ENCODE measurements at places on chromosomes 4 and X.

GRCh38 chr4:18318682-18319388 is 297.3 kb upstream of the LCORL start:
- peak; percentile 85 for DNase-seq

GRCh38 chr4:163256680-163257343 is 75.6 kb downstream of the NPY1R start:
- DNase-seq = no peak

GRCh38 chr4:183674153-183674552 is 15.1 kb downstream of the TRAPPC11 start:
- DNase-seq = no peak

- peak; percentile 83 for DNase-seq
Observed at GRCh38 chrX:68433155-68433980, at the start of gene OPHN1. Gene OPHN1 (minus strand): TSS chrX:68433495. CDS start chrX:68433020, 475 bp downstream.

- no peak for DNase-seq
Observed at GRCh38 chr4:97525236-97525635, 618.0 kb downstream of the STPG2 start.

DNA sequence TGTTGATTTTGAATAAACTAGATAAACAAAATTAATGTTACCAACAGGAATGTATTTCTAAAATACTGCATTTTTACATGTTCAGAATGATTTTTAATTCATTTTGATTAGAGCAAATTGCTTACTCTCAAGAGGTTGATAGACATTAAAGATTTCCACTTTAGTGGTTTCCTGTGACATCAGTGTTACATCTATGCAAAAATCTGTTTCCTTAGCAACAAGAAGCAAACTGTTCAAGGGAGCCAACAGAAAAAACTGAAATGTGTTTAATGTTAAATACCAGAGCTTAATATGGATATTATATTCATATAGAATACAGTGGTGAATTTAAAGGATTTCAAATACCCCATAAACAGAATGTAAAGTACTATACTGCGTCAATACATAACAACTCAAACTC is 277.8 kb downstream of the GABRG1 start:
- no peak for DNase-seq

DNA sequence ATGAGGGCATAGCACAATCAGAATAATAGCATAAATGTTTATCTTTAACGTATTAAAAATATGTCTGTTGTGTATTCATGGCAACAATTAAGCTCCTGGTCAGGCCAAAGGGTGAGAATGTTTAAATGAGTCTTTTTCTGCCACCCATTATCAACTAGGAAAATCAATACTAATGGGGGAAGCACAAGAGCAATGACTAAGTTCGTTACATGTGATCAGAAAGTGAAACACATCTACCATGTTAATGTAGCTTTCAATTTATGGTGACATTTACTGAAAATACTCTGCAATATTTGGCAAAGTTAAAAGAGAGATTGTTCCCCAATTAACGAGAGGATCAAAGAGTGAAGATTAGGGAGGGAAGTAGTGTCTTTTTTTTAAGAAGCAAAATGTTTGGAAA is 143.7 kb downstream of the NAA11 start:
- no peak for DNase-seq

DNA sequence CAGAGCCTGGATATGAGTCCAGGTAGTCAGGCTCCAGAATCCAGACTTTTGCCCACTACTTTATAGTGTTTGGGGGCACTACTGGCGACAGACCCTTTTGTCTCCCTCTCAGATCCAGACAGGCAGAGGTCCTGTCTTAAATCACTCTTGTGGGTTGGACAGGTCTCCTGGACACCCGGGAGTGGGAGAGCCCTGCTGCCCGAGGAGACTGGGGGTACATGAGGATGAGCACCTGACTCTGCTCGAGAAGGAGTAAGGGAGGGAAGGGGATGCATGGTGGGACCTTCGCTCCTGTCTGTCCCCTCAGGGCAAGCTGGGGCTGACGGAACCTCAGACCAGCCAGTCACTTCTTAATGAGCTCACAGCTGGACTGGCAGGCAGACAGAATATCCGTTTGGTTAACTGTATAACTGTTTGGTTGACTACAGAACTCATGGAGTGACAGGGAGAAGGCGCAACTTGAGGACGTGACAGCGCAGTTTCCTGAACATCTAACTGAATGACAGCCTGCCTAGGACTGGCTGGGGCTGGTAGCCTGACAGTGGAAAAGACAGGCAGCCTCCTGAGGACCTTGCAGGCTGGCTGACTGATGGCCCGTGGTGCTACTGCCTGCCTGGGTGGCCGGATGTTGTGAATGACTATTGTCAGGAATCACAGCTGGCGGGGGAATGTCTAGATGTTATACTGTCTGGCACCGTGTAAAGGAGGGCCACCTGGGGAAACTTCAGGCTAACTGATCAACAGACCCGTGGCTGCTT is 1.6 kb upstream of the SUV39H1 start:
- no peak for DNase-seq

DNA sequence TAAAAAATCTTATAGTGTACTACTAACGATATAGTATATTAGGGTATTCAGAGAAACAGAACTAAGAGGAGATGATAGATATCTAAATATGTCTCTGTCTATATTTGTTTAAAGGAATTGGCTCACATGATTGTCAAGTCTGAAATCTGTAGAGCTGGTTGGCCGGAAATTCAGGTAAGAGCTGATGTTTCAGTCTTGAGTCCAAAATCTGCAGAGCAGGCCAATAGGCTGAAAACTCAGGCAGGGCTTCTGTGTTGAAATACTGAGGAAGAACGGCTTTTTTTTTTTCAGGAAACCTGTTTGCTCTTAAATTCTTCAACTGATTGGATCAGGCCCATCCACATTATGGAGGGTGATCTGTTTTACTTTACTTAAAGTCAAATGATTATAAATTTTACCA is 31.7 kb downstream of the PGRMC2 start:
- no peak for DNase-seq

- DNase-seq = no peak
Observed at GRCh38 chr4:75003979-75004378, 71.1 kb downstream of the PARM1 start.

DNA sequence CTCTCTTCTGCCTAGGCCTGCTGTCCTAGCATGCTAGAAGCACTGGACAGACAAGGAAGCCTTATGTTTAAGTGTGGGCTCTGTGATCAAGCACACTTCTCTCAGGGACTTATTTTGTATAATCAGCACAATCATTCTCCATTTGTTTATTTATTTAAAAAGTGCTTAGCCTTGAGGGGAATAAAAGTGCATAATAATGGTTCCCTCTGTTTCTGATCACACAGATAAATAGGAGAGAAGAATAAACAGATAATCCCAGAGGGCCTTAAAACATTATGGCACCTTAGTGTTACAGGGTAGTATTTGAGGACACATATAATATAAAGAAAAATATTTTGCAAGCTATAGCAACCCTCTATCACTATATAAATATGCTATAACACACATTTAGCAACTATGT is 146.5 kb downstream of the UNC5C start:
- no peak for DNase-seq

DNA sequence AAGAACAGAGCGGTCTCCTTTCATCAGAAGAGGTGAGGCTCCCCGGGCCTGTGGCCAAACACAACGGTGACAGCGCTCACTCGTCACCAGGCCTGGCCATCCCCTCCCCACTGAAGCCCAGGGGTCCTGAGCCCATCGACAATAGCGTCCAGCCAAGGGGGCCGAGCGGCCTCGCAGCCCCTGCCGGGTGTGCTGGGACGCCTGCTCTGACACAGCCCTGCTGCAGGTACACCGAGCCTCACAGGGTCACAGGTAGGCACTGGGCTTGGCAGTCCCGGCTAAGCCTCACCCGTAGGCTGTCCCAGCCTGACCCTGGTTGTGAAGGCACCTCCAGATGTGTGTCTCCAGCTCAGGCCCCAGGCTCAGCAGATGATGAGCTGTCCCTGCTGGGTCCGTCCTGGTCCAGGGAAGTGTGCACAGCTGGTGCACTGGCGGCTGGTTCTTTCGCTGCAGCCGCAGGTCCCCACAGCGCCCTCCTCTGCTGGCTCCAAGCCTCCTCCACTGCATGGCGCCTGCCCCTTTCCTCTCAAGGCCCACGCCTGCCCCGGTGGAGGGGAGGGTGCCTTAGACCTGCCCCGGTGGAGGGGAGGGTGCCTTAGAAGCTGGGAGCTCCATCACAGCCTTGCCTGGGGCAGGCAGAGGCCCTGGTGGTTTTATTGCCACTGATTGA is 21.5 kb downstream of the UVSSA start:
- DNase-seq = no peak

- peak; percentile 38 for DNase-seq
Observed at GRCh38 chr4:169410839-169411770, 140.3 kb upstream of the SH3RF1 start.

- DNase-seq = no peak
Observed at GRCh38 chr4:154946113-154946512, 165.0 kb downstream of the RBM46 start.

DNA sequence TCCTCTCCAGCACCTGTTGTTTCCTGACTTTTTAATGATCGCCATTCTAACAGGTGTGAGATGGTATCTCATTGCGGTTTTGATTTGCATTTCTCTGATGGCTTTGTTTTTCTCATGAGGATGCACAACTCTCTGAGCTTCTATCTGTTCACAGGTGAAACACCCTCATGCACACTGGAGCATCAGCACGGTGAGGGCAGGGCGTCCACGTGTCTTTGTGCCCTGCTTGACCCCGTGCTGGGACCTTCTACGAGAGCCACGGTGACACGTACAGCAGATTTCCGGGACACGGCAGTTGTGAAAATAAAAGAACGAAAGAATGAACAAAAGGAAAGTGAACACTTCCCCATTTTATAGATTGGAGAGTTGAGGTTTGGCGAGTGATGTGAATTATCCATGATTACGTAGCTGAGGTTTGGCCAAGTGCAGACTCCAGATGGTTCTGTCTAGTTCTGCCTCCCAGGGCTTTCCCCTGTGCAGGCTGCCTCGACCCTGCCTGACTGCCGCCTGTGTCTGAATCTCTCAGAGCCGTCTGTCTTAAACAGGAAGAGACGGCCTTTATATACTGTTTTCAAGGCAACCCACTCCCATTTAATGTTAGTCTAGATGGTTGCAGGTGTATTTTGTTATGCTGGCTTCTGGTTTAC is 67.8 kb upstream of the SORBS2 start:
- no peak for DNase-seq

GRCh38 chrX:41085878-41086626 is 807 bp downstream of the USP9X start:
- DNase-seq = peak; percentile 74

DNA sequence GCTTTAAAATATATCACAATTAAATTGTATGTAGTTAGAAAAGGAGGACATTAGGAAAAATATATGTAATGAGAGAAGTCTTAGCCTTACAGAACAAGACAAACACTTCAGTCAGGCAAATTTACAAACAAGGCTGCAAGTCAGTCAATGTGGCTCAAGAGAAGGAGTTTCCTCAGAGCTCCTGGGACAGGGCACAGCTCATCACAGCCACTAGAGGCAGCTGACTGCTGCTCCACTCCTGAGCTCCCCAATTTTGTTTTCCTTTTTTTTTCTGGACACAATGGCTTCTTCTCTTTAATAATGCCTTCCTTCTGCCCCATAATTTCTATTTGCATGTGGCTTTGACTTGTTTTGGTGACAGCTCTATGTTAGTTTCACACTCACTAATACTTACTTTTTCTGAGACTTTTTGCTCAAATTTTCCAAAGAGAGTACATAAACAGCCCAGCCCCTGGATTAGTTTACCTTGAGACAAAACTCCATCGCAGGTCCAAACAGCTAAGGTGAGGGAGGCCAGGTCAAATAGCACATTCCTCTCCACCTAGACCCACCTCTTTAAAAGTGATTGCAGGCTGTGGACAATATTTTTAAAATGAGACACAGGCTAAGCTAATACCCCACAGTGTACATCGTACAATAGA is 850.4 kb upstream of the FRG1 start:
- no peak for DNase-seq

GRCh38 chr4:185352741-185353140 is 43.0 kb downstream of the LRP2BP start:
- no peak for DNase-seq

DNA sequence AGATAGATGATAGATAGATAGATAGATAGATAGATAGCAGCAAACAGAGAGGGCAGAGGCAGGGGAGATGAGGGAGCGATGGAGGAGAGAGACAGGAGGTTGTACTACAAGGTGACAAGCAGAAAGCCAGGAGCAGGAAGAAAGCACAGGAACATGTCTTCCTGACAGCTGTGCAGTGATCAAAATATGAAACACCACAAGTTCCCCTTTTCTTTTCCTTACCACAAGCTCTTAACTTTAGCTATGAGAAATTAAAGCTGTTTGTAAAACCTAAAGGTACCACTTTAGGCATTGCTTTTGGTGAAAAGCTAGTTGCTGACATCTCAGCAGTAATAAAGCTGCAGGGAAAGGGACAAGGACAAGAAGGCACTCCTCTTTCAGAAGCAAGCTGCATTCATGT is 9.1 kb upstream of the MAGED4B start:
- no peak for DNase-seq

GRCh38 chr4:41451961-41452360 is 86.0 kb upstream of the LIMCH1 start:
- no peak for DNase-seq

DNA sequence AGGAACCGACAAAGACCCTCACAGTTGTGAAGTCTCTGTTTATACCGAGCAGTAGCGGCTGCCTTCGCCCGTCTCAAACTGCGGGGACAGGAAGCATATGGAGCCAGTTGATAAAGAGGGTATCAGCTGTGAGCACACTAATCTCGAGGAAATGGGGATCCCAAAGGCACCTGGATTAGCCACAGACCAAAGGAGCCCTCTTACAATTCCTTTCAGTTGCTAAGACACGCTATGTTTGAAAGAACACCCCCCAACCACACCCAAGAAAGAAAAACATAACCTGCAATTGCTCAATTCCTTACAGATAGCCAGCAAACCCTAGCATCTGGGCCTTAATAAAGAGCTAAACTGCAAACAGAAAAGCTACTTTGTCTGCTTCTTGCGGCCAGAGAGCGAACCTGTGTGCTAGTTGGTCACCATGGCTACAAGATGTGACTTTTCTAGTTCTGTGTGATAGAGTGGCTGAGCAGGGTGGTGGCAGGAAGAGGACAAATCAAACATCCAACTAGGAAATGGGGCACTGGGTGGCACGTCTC is 23.3 kb upstream of the CHRNA9 start:
- DNase-seq = no peak

DNA sequence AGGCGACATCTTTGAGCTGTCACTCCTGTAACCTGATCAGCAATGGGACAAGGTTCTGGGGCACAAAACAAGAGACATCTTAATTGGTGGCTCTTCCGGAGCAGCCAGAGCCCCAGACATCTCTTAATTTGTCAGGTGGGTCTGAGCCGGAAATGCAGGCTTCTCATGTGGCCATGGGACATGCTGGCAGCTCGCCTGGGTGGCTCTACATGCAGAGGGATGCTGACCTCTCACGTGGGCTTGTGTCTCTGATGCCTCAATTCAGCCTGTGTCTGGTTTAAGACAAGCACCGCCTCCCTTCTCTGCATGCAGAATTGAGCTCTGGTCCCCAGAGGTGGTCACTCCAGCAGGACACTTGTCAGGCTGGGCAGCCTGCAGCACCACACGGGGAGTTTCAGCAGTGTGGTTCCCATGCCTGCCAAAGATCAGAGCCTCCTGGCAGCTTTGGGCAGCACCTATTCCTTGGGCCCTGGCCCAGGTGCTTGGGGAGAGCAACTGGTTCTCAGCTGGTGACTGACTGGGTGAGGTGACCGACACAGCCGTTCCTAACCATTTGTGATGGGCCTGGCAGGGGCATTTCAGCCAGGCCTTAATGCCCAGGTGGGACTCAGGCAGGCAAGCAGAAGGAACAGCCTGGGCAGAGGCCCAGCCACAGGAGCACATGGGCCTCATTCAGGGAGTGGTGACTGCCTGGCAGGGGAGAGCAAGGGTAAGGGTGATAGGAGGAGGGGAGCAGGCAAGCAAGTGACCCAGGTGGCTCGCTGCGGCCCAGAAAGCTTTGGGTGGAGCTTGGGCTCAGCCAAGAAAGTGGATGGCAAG is 53.4 kb downstream of the HMX1 start:
- peak; percentile 45 for DNase-seq
